ENCODE measurements at places on chromosomes 2 and 18. TPM values are rescaled to one million over a fixed set of nuclear protein-coding genes. Genes with fewer than 3 reads are reported as not detected.

KIF5C gene
- 1.3 TPM for total RNA-seq

SH3BP4 gene
- total RNA-seq, result 23.4 TPM

SCN7A gene
- 20.7 TPM for total RNA-seq

GULP1 gene
- total RNA-seq, result 8.7 TPM

CPLX4 gene
- not detected for total RNA-seq

CFAP210 gene
- not detected for total RNA-seq

PECR gene
- total RNA-seq, result 5.3 TPM

GALR1 gene
- not detected for total RNA-seq

RAB6C gene
- not detected for total RNA-seq

CFAP65 gene
- not detected for total RNA-seq

RAX gene
- total RNA-seq, result not detected

UGT1A5 gene
- not detected for total RNA-seq

DNA sequence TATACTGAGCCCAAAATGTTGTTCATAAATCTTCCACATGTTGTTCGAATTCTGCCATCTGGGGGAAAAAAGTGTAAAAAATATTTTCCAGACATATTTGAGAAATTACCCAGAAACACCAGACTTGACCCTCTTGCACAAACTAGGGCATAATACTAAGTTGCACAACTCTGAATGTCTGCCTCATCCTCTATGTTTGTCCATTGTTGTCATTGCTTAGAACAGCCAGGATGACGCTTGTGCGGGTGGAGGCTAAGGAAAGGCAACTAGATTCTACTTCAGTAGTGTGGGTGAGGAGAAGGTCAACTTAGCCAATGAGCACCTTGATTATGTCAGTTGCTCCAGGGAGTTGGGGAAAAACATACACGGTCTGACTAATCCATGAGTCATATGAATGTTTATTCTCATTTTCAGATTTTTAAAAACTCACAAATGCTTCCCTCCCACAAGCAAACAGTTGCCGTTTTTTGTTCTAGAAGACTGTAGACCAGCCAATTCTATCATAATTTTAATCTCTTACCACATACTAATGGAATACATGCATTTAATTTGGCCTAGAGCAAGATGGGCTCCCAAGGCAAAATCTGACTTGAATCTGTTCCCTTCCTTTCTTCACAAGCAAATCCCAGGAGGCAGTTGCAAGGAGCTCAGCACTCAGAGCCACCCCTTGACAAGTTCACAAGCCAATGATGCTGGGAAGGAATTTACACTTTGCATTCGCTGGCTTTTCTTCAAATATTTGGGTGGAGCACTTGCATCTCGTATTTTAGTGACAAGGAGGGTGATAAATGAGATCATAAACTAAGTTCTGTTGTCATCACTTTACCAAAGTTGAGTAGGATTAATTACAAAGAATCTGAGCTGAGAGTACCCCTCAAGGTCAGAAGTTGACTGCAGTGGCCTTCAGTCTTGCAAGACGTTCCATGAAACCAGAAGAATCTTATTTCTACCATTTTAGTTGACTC is 163.2 kb upstream of the TWIST2 start:
- no peak for DNase-seq

GRCh38 chr18:25167612-25168410 is 184.2 kb downstream of the ZNF521 start:
- DNase-seq, result no peak

GRCh38 chr18:45335282-45336043 is 279.8 kb upstream of the SLC14A2 start:
- no peak for DNase-seq

GRCh38 chr2:173874894-173875237 is 90.3 kb downstream of the SP3 start:
- DNase-seq, result no peak

- no peak for DNase-seq
These were observed 10.5 kb upstream of the INSIG2 start for GRCh38 chr2:118077636-118078247.

GRCh38 chr18:40529478-40529877 is 1425.6 kb upstream of the PIK3C3 start:
- DNase-seq, result no peak

- DNase-seq, result no peak
These were observed 30.2 kb downstream of the SMAD7 start for GRCh38 chr18:48920408-48921038.

GRCh38 chr2:159860581-159861310 is 62.7 kb upstream of the CD302 start:
- DNase-seq, result no peak

GRCh38 chr18:80194874-80195570 is 52.3 kb downstream of the PARD6G start:
- DNase-seq, result no peak

- DNase-seq, result no peak
These were observed 45.6 kb upstream of the ANKRD44 start for GRCh38 chr2:197356136-197356535.

DNA sequence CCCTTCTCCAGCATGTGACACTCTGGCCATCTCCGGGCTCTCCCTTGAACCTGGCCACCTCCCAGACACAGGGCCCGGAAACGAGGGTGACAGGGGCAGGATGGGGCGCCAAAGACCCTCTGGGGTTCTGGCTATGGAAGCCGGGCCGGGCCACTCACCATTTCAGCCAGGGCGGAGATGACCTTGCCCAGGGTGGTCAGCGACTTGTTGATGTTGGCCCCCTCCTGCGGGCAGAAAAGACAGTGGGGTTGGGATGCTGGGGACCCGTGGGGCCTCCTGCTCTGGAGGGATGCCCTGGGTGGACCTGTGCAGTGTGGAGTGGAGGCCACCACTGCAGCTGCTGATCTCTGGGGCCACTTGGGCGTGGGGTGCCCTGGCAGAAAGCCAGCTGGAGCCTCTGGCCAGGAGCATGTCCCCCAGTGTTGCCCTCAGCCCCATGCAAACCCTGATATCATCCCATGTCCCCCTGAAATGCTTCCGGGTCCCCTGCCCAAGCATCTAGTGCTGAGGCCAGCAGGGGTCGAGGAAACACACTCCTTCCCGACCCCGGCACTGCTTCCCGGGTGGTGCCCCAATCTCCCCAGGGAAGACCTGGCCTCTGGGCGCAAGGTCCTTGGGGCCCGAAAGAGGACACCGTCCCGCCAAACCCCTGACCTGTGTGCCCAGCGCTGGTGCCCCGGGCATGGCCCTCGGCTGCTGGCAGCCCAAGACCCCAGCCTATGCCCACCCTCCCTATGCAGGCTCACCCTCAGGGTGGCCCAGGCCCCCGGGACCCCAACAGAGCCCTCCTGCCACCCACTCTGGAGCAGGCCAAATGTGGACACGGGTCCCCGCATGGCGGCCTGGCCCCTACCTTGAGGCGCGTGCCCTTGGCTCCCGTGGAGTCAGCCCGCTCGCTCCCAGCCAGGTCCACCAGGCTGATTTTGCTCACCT is 36.9 kb downstream of the KIF1A start:
- DNase-seq, result peak; percentile 58

DNA sequence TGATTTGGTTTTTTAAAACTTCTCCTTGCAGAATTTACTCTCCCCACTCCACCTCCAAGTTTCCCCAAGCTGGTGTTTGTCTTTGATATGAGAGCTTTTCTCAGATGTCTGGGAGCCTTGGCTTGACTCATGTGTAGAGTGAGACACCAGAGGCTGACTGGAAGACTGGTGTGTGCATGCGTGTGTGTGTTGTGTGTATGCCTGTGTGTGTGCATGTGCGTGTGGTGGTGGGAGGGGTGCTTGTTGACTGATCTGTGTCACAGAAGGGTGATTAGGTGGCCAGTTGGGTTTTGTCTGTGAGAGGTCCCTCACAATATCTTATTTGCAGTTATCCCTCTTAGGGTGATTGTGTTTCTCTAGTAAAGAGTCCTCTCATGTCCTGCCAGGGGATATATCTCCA is 50.5 kb upstream of the HPCAL1 start:
- no peak for DNase-seq

DNA sequence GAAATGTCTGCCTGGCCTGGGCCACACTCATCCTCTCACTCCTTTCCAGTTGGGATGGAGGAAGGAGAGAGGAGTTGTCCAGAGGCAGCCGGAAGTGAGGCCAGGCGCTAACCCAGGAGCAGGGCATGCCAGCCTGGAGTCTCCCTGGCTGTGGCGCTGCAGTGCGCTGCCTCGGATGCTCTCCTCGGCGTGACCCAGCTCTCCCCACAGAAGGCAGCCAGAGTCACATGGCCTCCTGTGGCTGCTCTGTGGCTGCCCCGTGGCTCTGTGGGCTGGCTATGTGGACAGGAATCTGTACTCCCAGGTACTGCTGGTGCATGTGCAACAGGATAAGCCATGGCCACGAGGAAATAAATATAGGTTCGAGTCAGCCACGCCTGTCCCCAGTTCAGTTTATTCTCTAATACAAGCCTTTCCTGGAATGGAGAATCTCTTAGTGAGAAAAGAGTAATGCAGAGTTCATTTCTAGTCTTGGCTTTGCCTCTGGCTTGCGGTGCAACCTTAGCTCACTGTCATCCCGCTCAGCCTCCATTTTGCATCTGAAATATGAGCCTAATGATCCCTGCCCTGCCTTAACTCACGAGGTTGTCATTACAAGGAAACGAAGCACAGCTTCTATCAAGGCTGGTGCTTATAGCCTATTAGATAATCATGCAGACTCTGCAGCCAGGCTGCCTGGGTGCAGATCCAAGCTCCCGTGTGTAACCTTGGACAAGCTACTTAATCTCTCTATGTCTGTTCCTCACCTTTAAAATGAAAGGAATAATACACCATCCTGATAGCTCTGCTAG is 106.3 kb downstream of the ANTXR1 start:
- DNase-seq, result no peak

DNA sequence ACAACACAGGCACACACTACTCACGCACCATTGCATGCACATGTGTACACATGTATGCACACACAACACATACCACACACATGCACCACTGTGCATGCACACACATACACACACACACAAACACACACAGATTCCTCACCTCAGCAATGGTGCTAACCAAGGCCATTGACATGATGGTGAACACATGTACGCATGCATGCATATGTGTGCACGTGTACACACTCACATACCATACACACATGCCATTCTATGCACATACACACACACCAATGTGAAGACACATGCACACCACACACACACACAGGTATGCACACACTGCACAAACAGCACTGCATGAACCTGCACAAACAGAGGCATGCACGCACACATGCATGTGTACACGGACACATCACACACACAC is 976.0 kb downstream of the DCDC2C start:
- DNase-seq, result no peak

GRCh38 chr2:28411166-28411755 is 18.6 kb downstream of the FOSL2 start:
- DNase-seq, result no peak

GRCh38 chr2:235419996-235420395 is 73.8 kb upstream of the AGAP1 start:
- no peak for DNase-seq

GRCh38 chr18:54950221-54950620 is 9.0 kb downstream of the CCDC68 start:
- DNase-seq, result no peak

DNA sequence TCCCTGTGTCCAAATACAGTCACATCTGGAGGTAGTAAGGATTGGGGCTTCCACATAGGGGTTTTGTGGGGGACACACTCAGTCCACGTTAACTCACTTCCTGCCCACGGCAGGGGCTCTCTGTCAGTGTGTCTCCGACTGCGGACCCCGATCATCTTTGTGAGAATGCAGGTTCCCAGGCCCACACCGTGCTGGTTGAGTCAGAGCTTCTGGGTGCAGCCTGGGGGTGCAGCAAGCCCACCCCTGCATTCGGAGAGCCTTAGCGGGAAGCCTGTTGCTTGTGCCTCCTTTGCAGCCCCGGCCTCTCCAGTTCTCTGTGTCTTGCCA is 28.0 kb downstream of the HPCAL1 start:
- DNase-seq, result no peak

GRCh38 chr2:81495556-81495955 is 1191.0 kb upstream of the LRRTM1 start:
- DNase-seq, result no peak

DNA sequence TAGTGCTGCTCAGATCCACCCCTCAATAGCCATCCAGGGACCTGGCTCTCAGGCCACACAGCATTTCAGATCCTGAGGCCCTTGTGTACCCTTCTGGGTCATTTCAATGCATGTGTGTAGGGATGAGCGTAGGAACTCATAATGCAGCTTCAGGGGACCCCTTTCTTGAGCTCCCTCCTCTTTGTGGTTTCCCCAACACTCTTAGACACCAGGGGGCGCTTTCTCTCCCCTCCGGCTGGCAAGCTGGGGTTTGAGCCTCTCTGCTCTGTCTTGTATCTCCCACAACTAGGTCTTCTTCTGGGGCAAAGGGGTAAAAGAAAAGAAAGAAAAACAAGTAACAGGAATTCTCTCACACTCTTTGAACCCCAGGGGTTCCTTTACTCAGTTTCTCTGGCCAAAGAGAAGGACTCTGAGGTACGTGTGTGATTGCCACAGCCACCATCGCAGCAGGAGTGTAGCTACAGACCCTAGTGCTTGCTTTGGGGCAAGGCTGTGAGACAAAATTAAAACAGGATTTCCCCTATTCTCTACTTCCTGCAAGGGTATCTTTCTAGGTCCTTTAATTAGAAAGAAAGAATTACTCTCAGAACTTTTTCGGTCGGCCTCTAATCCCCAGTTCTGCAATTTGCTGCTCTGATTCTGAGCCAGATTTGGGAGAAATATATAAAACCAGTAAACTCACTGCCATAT is 38.0 kb downstream of the CABYR start:
- DNase-seq, result peak; percentile 68

- peak; percentile 37 for DNase-seq
These were observed 2.8 kb downstream of the SP9 start for GRCh38 chr2:174337337-174338146.

GRCh38 chr18:2360861-2361260 is 210.4 kb downstream of the METTL4 start:
- no peak for DNase-seq

DNA sequence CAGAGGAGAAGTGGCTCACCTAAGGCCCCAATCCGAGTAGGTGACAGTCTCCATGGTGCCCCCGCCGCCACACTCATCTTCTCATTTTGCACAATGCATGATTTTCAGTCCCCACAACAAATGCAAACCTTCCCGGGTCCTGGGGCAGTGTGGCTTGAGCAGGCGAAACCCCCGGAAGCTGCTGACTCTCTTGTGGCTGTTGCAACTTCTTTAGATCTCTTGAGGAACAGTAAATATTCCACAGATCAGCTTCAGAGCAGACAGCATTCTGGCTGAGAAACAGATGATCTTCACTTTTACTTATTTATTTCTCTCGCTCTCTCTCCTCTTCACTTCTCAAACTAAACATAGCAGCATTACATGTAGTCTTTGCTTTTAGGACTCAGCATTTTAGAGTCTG is 51.9 kb downstream of the ASAP2 start:
- DNase-seq, result no peak

DNA sequence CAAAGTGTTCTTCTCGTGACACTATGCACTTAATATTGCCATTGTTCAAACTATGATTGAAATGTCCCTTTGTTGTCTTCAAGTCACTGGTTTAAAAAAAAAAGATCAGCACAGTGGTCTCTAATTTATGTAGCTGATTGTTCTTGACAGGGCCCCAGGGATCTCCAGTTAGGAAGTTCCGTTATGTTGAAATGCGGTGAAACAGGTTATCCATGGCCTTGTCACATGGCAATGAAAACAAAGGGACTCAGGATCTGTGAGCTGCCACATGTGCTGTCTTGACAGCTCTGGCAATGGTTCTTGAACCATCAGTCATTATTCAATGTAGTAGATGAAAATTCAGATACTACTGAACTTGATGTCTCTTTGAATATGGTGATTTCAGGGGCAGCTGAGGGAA is 147.4 kb downstream of the SETBP1 start:
- no peak for DNase-seq

- DNase-seq, result no peak
These were observed 2.2 kb downstream of the HMSD start for GRCh38 chr18:63951302-63951705.
